ENCODE measurements at places on chromosomes 6 and 20.

DNA sequence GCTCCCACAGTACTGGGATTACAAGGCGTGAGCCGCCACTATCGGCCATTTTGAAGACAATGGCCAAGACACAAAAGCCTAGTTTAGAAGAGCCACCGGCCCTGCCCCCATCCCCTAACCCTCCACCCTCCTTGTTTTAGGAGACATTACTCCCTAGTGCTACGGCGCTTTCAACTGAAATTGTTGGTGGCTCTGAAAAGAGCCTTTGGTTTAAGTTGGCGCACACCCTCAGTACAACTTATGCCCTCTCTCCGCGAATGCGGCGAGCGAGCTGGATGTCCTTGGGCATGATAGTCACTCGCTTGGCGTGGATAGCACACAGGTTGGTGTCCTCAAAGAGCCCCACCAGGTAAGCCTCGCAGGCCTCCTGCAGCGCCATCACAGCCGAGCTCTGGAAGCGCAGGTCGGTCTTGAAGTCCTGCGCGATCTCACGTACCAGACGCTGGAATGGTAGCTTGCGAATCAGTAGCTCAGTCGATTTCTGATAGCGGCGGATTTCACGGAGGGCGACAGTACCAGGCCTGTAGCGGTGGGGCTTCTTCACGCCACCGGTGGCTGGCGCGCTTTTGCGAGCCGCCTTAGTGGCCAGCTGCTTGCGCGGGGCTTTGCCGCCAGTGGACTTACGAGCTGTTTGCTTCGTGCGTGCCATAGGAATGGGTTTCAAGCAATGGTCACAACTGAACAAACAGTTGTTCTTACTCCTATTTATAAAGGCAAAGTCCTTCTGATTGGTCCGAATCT, 114.9 kb upstream of the BTN3A2 start:
- DNase-seq = peak; percentile 68

DNA sequence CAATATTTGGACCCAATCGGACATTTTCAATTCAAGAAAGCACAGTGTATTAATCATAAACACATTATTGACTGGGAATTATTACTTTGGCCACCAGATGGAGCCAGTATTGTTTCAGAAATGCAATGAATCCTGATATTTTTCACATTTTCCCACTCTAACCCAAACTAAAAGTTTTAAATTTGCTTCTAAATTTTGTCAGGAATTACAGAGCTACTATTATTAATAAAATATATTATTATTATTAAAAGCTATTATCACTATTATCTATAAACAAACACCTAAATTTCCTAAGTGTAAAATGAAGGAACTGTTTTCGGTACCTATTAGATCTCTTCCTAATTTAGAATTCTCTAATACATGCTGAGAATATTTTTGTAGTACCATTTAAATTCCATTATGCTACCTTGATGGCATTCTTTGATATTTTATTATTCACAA, 245.3 kb downstream of the OGFRL1 start:
- DNase-seq = no peak

DNA sequence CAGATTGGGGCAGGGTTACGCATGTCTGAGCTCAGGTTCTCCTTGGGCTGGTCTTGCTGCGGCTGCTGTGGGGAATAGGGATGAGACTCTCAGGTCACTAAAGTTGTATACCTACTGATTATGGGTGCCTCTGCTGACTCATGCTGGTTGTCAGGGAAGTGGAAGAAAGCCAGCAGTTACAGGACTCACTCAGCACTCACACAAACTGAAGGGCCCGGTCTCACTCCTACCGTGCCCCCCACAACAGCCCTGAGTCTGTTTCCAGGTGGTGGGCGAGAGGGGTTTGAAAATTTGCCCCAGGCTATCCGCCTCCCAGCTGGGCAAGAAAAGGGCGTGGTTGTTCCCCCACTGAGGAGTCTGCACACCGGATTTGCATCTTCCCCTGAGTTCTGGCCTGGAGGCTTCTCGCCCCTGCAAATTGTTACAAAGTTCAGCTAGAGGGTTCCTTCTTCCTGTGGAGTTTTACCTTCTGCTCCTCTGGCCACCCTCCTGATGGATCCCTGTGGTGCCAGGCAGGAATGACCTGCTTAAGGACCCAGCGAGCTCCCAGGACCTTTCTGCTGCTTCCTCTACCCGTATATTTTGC, 659.2 kb downstream of the HDGFL1 start:
- DNase-seq = no peak

DNA sequence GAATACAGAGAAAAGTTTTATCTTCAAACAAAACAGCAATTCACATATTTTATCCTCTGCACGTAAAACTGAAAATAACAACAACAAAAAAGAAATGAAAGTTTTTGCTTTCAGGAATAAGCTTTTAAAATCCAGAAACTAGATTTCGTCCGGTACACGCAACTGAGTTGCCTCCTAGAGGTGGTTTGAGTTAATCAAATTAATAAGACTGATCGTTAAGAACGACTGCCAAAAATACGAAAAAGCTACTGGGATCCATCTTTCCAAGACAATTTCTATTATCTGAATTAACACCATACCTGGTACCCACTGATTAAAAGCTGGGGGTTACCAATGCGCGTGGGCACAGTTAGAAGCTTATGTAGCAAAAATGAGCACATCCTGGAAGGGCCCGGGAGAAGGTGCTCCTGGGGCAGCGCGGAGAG, 669 bp downstream of the PDCD2 start:
- no peak for DNase-seq

GRCh38 chr6:155455766-155456165, at the start of gene NOX3:
TSS of gene NOX3 (minus strand) at chr6:155455839. CDS start at chr6:155455800, 39 bp downstream.
- no peak for DNase-seq

DNA sequence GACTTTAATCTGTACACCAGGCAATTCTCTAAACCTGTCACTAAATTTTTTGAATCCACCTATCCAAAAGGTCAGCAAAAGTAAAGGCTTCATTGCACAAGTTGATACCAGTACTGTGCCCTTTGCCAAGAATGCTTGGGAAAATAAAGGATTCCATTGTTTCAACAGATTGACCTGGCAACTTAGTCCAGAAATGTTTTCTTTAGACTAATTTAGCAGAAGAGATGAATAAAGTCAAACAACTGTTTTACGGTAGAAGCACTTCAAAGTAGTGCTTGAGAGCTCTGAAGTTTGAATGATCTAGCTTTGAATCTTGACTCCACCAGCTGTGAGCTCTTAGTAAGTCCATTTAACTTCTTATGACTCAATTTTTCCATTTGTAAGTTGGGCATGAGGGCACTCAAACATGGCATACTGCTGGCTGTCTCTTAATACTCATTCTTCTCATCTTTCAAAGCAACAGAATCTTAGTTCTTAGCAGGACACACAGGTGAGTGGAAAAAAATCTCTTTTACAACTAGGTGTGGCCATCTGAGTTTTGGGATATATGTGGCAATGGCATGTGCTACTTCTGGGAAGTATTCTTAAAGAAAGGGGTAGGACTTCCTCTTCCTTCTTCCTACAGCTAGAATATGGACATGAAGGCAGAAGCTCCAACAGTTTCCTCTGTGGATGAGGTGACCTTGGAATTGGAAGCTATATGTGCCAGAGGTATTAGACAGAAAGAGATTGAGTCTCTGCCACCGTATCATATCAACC, 55.9 kb upstream of the LOC128125822 start:
- DNase-seq = no peak

- DNase-seq = no peak
These were observed 39.8 kb downstream of the SRSF3 start for GRCh38 chr6:36633915-36634314.

DNA sequence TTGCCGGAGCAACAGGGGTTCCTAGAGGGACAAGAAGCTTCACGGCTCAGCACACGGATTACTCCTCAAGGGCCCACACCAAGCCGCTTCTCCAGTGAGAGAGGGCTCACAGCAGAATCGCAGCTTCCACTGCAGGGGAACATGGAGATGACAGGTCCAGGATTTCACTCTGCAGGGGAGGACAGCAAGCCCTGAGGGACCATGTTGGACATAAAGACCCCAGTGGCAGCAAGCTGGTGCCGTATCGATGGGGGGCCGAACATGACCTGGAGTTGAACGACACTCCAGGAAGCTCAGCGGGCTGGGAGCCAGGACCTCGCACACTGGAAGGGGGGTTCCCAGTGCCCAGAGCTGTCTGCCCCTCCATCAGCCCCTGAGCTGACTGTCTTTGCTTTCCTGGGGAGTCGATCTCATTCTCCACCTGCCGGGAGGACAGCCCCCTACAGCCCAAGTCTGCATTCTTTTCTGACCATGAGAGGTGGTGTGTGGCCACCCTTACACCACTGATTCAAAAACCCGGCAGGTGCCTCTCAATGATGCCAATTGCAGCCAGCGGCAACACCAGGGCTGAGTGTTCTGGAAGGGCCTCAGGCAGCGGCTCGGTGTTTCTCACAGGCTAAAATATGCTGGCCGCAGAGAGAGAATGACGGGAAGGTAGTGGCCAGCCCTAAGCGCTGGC, 194.5 kb upstream of the CDH4 start:
- DNase-seq = no peak

GRCh38 chr20:24953209-24953575, 4.1 kb downstream of the CST7 start:
- DNase-seq = no peak

DNA sequence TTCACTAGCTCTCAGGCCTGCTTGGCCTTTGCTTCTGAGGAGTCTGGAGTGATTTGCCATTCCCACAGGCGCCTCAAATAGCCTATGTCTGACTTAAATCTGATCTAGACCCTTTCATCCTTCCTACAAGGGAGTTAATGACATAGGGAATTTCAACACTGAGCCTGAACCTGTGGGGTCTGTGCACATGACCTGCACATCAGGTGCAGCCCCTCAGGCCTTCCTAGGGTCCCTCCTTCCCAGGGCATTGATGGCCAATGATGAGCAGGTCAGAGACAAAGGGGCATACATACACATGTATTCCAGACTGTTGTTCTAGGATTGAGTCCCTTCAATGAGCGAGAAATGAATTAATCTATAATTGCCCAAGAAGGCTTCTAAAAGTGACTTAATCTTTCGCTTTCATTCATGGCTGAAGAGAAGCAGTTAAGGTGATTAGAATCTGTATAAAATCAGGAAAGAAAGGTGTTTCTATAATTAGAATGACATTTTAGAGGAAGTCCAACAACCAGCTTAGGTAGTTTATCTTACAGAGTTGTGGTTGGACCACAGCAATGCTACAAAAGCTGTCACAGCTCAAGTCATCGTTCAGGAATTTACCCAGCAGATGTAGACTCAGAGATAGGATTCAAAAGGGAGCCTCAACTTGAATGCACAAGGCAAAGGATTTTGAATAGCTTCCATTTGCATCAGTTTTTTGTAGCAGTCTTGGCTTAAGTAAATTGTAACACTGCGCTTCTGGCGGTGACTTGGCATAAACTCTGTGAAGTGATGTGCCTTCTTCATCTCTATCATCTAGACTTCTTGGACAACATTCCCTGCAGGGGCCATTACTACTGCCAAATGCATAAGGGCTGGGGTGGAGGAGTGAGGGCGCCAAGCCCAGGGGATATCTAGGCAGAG, 27.0 kb upstream of the TBC1D7 start:
- no peak for DNase-seq

DNA sequence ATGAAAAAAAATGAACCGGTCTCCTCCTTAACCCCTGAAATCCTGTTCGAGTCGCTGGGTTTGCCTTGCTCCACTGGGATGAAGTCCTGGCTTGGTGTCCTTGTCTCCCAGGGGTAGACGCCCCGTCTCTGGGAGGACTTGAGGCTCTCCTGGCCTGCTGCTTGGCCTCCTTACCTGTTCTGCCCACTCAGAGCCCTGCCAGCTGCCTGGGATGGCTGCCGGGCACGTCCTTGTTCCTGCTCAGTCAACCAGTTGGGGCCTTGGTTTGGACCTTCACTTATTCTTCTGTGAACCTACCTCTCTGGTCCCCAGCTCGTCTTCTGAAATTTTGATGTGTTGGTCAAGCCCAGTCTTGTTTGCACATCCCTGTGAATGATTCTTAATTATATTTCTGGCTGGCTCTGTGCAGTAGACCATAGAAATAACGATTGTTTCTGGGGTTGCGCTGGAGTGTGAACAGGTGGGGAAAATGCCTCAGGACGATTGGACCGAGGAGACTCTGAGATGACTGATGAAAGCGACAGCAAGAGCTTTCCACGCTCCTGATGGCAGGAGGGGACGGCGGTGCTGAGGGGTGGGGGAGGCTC, 126.5 kb upstream of the ESR1 start:
- no peak for DNase-seq

DNA sequence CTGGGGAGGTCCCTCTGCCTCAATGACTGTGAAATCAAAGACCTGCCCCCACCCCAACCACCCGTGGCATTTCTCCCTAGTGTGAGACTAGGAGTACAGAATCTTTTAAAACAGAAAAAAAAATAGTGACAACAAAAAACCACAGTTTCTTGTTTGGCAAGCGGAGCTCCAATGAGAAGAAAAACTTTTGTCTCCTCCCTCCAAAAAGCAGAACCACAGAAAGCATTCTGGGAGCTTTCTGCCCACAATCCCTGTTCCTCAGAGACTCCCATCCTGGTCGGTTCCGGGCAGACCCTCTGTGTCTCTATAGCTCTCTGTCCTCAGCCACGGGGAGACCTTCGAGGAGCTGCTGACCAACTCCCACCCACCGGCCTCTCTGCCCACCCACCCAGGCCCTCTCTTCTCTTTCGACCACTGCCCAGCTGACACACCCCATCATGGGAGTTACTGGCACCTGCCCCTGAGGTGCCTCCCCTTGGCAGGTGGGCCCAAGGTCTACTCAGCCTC, 4.9 kb downstream of the PREX1 start:
- no peak for DNase-seq

DNA sequence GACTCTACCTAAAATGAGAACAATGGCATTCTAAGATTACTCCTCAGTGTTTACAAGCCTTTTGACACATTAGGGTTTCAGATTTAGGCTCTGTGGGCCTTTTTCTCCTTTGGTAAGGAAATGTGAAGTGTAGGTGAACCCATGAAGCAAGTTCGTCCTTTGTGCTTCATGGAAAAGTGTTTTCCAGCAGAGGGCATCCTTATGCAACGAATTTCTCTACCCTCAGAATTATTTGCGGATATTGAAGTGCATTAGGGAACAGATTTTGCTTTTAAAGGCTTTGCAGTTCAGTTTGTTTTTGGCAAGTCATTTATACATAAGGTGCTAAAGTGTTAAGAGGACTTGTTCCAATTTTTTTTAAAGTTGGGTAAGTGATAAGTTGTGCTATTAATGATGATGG, 55.7 kb upstream of the FERMT1 start:
- peak; percentile 3 for DNase-seq

GRCh38 chr6:135941275-135942025, 89.9 kb downstream of the PDE7B start:
- DNase-seq = no peak

DNA sequence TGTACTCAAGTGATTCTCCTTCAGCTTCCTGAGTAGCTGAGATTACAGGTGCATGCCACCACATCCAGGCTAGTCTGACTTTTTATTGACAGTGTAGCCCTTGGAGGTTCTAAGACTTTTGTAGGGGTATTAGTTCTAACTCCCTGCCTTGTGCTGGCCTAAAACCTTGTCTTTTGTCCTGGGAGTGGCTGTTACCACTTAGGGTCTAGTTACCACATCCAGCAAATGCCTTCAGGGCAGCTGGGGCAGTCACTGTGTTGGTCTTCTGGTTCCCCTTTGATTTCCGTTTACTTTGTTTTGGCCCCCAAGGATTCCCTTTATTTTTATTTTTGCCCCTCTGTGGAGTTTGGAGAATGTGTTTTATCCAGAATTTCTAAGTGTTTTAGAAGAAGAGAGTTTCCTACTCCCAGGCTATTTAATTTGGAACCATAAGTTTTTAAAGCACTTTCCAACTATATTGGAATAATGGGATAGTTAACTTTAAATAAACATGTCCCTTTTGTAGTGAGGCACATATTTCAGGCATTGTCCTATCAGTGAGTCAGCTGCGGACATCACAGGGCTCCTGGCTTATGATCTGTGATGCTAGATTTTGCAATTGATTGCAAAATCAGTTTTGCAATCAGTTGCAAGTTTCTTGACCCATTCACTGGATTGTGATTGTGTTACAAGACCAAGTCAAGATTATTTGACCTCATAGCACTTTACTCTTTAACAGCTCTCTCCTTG, 25.0 kb downstream of the IL22RA2 start:
- no peak for DNase-seq

Data from NCI-H1436 (cell line).